ENCODE measurements at places on chromosomes 16 and 17. TPM values are rescaled to one million over a fixed set of nuclear protein-coding genes. Genes with fewer than 3 reads are reported as not detected.

DNA sequence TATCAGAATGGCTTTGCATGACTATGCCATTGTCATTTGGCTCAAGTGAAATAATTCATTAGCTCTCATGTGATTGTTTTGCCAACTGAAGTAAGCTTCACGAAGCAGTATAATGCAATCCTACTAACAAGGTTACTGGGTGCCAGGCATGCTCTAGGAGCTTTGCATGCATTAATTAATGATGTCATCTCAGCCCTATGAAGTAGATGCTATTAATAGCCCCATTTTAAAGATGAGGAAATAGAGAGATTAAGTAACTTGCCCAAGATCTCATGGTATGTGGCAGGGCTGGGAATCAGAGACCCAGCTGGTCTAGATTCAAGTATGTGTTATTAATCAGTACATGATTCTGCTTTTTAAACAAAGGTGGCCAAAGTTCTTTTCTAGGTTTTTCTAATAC lies 14.1 kb downstream of the KRT39 start:
- no peak overlapping the region for H3K4me3 ChIP-seq
- no peak overlapping the region for H3K27ac ChIP-seq
- no peaks in the 10 kb centered on the region for H3K27me3 ChIP-seq

- H3K4me3 ChIP-seq: no peak overlapping the region
- peaks cover 9% of the 10 kb centered on the region for H3K36me3 ChIP-seq
- H3K27ac ChIP-seq: no peak overlapping the region
- H3K27me3 ChIP-seq: no peaks in the 10 kb centered on the region
- no peaks in the 10 kb centered on the region for H3K4me1 ChIP-seq
Observed at GRCh38 chr16:3835089-3835602, 45.4 kb downstream of the CREBBP start.

- 0 out of 2 replicates have a peak, but pooled peaks cover 4% of the 10 kb centered on the region for H3K4me1 ChIP-seq
- H3K4me3 ChIP-seq: no peak overlapping the region
- DNase-seq: no peak
Observed at GRCh38 chr17:4241535-4241934, 22.2 kb downstream of the ANKFY1 start.

- H3K27ac ChIP-seq: no peak overlapping the region
- H3K27me3 ChIP-seq: no peaks in the 10 kb centered on the region
- peaks cover 11% of the 10 kb centered on the region for H3K4me1 ChIP-seq
- DNase-seq: no peak
- H3K4me3 ChIP-seq: no peak overlapping the region
- H3K36me3 ChIP-seq: peaks cover 81% of the 10 kb centered on the region
Observed at GRCh38 chr17:77481476-77482374, 341.0 kb downstream of the SEC14L1 start.

DNA sequence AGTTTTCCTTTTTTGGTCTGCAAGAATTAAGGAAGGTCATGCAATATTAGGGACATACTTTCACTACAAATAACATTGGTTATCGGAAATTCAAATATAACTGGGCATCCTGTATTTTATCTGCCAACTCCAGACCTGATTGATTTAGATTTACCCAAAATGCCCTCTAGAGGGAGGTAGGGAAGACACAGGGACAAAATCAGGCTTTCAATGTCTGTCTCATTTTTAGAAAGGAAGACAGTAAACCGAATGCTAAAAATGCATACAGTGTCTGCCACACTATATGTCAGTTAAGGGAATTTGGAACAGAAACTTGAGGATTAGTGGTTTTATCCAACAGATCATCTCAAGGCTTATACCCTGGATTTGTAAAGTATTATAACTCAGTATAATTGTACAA lies 161.7 kb upstream of the SOX9 start:
- no peaks in the 10 kb centered on the region for H3K4me1 ChIP-seq
- H3K27ac ChIP-seq: no peak overlapping the region
- peaks cover 1% of the 10 kb centered on the region for H3K27me3 ChIP-seq
- DNase-seq: peak; percentile 23
- H3K4me3 ChIP-seq: no peak overlapping the region

- no peak for DNase-seq
- H3K27ac ChIP-seq: no peak overlapping the region
- H3K4me3 ChIP-seq: no peak overlapping the region
- no peaks in the 10 kb centered on the region for H3K27me3 ChIP-seq
- no peaks in the 10 kb centered on the region for H3K4me1 ChIP-seq
Observed at GRCh38 chr17:51430591-51430990, 170.2 kb downstream of the UTP18 start.

- DNase-seq: no peak
- peaks cover 18% of the 10 kb centered on the region for H3K4me1 ChIP-seq
Observed at GRCh38 chr16:70730944-70731343, 45.1 kb upstream of the MTSS2 start.

DNA sequence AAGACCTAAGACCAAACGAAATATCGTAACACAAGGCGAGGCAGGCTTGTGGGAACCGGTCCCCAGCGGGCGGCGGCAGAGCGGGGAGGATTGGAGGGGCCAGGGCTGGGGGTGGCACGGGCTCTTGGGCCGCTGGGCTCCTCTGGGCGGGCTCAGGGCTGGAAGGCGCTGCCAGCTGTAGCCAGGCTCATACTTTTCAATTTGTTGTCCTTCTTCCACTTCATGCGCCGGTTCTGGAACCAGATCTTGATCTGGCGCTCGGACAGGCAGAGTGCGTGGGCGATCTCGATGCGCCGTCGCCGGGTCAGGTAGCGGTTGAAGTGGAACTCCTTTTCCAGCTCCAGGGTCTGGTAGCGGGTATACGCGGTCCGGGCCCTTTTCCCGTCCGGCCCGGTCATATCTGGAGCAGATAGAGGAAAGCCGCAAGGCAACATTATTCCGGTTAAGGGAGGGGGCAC lies 1.5 kb downstream of the HOXB5 start:
- H3K4me3 ChIP-seq: no peak overlapping the region
- 0 out of 2 replicates have a peak, but pooled peaks cover 6% of the 10 kb centered on the region for H3K4me1 ChIP-seq
- no peak for DNase-seq
- no peak overlapping the region for H3K27ac ChIP-seq
- H3K27me3 ChIP-seq: peaks cover 91% of the 10 kb centered on the region

GRCh38 chr17:74380959-74381808 lies 13.9 kb downstream of the GPR142 start:
- H3K27ac ChIP-seq: no peak overlapping the region
- peaks cover 30% of the 10 kb centered on the region for H3K4me1 ChIP-seq
- no peak for DNase-seq
- H3K27me3 ChIP-seq: no peaks in the 10 kb centered on the region
- H3K36me3 ChIP-seq: no peaks in the 10 kb centered on the region
- no peak overlapping the region for H3K4me3 ChIP-seq

DNA sequence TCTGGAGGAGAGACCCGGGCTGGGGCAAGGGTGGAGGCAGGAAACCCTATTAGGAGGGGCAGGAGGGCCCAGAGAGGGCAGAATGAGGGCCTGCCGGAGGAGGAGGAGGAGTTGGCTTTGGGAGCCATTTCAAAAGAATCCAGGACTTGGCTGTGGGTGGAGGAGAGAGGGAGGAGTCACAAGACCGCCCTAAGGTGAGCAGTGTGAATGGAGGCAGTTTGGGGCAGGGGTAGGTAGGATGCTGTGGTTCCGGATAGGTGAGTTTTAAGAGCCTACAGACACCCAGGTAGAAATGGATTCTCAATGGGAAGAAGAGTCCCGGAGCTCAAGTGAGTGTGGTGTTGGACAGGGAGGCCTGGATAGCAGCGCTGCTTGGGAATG lies 80.3 kb downstream of the ARHGAP23 start:
- H3K27me3 ChIP-seq: peaks cover 9% of the 10 kb centered on the region
- peaks cover 25% of the 10 kb centered on the region for H3K4me1 ChIP-seq
- no peaks in the 10 kb centered on the region for H3K36me3 ChIP-seq
- no peak overlapping the region for H3K4me3 ChIP-seq
- DNase-seq: no peak

- H3K4me1 ChIP-seq: peaks cover 21% of the 10 kb centered on the region
Observed at GRCh38 chr16:9362050-9362449, 270.6 kb downstream of the HAPSTR1 start.

DNA sequence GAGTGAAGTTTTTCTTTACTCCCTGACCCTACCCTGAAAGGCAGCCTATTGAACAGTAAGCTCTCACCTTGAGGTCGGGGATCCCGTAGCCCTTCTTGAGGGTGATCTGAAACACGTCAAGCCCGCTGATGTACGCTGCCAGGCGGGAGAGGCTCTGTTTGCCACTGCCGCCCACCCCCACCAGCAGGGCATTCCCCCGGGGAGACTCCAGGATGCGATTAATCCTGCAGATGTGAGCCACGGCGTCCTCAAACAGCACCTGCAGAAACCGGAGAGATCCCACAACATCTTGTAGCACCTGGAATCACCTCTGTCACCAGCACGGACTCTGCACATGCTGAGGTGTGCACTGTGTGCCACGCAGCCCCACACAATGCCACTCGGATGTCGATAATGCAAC lies 96.8 kb downstream of the PGS1 start:
- DNase-seq: no peak
- H3K36me3 ChIP-seq: 0 out of 2 replicates have a peak, but pooled peaks cover 1% of the 10 kb centered on the region
- peaks cover 29% of the 10 kb centered on the region for H3K27me3 ChIP-seq
- H3K27ac ChIP-seq: no peak overlapping the region

GRCh38 chr17:40909755-40910154 lies 24.7 kb upstream of the KRT20 start:
- no peaks in the 10 kb centered on the region for H3K27me3 ChIP-seq
- no peak overlapping the region for H3K4me3 ChIP-seq
- peak; percentile 63 for DNase-seq

GRCh38 chr16:63315229-63315628 lies 1279.0 kb upstream of the CDH8 start:
- no peaks in the 10 kb centered on the region for H3K27me3 ChIP-seq
- H3K27ac ChIP-seq: no peak overlapping the region
- DNase-seq: peak; percentile 36
- no peaks in the 10 kb centered on the region for H3K36me3 ChIP-seq
- peaks cover 11% of the 10 kb centered on the region for H3K4me1 ChIP-seq

GRCh38 chr16:15952265-15952711 lies 2.9 kb downstream of the ABCC1 start:
- H3K4me1 ChIP-seq: peaks cover 71% of the 10 kb centered on the region
- peak overlapping the region; percentile 2 for H3K4me3 ChIP-seq
- DNase-seq: peak; percentile 70
- peak overlapping the region; percentile 20 for H3K27ac ChIP-seq
- no peaks in the 10 kb centered on the region for H3K27me3 ChIP-seq

DNA sequence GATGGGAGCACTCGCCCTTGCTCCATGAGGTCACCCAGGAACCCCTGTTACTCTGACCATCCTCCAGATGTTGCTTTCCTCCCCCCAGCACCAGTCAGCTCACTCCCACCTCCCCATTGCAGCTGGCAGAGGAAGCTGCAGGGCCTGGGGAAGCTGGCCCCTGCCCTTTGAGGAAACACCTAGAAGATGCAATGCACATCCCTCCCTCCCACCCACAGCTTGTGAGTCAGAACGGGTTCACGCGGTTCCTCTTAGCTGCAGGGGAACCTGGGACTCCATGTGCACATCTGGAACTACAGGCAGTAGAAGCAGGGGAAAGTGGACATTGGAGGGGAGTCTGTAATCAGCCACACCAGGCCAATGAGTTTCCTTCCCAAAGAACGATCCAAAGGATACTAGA lies 96.9 kb downstream of the KATNIP start:
- H3K36me3 ChIP-seq: no peaks in the 10 kb centered on the region
- no peak overlapping the region for H3K27ac ChIP-seq
- DNase-seq: no peak
- no peaks in the 10 kb centered on the region for H3K27me3 ChIP-seq
- H3K4me1 ChIP-seq: no peaks in the 10 kb centered on the region

- H3K36me3 ChIP-seq: peaks cover 2% of the 10 kb centered on the region
- H3K27me3 ChIP-seq: no peaks in the 10 kb centered on the region
- H3K27ac ChIP-seq: no peak overlapping the region
- no peak overlapping the region for H3K4me3 ChIP-seq
- DNase-seq: no peak
- no peaks in the 10 kb centered on the region for H3K4me1 ChIP-seq
Observed at GRCh38 chr17:10649602-10650001, 7.5 kb downstream of the MYH3 start.

Gene IL21R
- 0.17 TPM for total RNA-seq

Gene CX3CL1
- total RNA-seq: 23.4 TPM

Gene ABI3
- not detected for total RNA-seq

Gene AURKB
- 67.7 TPM for total RNA-seq

Gene FSCN2
- total RNA-seq: not detected

Gene DRC7
- total RNA-seq: 2.7 TPM

Gene LLGL2
- total RNA-seq: 86.7 TPM

Gene SRCIN1
- 0.90 TPM for total RNA-seq

Gene SAMD14
- total RNA-seq: 0.07 TPM
